Neural crest cell (in vitro differentiated cells): ENCODE measurements at places on chromosomes 16 and 17.

DNA sequence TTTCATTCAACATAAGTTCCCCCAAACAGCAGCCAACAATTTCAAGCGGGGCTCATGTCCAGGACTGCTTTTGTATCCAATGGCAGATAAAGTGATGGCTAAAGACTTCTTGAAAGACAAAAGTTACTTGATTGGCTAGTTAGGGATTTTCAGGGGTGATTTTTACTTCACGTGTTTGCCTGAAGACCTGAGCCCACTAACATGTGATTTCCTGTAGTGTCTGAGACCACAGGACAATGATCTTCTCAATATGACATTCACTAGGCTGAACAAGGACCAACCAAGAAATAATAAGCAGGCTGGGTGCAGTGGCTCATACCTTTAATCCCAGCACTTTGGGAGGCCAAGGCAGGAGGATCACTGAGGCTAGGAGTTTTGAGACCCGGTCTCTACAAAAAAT is 10.4 kb downstream of the TVP23A start:
- no peak for DNase-seq

GRCh38 chr17:77490361-77491183 is 349.8 kb downstream of the SEC14L1 start:
- DNase-seq = no peak

DNA sequence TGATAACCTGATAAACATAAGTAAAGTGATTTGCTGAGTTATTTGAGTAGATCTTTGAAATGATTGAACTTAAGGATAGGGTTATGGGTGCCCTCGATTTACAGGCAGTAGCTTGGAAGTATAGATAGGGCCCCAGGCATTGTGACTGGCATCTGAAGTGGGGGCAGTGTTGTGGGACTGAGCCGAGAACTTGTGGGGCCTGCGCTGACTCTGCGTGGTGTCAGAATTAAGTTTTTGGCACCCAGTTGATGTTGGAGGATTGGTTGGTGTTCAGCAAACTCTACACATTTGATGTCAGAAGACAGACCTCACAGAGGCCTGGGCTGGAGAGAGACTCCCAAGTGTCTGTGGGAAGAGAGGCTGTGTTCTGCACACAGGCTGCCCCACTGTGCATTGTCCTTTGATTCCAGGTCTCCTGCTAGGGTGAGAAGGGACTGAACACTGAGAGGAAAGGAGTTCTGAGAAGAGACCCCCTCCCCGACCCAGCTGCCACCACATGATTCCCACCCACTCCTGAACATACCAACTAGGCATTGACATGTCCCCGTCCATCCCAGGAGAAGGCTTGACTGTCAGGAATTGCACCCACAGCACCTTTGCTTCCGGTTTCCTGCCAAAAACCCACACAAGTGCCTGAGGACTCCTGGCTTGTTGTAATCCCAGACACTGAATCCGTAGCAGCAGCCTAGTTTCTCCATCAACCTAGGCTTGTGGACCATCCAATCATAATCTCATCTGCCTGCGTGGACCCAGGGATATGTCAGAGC is 4.5 kb downstream of the ZNF267 start:
- no peak for DNase-seq

GRCh38 chr17:82328141-82328993 is 5.2 kb downstream of the SECTM1 start:
- no peak for DNase-seq

GRCh38 chr16:54685682-54686081 is 245.0 kb upstream of the IRX5 start:
- no peak for DNase-seq

DNA sequence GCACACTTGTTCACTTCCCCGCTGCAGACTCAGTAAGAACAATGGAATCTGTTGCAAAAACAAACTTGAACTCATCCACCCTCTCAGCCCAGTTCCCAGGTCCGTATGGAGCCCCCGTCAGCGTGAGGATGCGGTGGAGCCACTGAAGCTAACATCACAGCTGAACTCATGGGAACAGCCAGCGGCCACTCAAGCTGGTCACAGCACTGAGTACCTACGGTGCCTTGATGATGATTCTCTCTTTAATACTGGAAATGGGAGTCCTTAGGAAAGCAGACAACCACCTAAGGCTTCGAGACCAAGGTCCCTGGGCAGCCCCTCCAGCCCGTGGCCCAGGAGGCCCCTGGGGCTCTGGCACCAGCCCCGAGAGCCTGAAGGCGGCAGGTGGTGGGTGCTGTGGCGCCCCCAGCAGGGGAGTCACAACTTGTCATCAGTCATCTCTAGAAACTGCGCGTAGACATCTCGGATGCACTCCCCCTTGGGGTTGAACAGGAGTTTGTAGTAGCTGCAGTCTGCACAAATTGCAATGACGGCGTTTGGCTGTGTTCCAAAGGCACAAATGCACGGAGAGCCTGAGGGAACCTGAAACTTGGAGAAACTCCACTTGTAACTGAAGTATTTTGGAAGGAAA is 31.0 kb upstream of the RHOT1 start:
- DNase-seq = no peak
